ENCODE measurements at places on chromosomes 1 and 21.

GRCh38 chr1:224747578-224747977 is 131.5 kb downstream of the CNIH3 start:
- no peak for DNase-seq

- no peak for DNase-seq
Observed at GRCh38 chr1:84225646-84226045, 75.9 kb upstream of the SAMD13 start.

DNA sequence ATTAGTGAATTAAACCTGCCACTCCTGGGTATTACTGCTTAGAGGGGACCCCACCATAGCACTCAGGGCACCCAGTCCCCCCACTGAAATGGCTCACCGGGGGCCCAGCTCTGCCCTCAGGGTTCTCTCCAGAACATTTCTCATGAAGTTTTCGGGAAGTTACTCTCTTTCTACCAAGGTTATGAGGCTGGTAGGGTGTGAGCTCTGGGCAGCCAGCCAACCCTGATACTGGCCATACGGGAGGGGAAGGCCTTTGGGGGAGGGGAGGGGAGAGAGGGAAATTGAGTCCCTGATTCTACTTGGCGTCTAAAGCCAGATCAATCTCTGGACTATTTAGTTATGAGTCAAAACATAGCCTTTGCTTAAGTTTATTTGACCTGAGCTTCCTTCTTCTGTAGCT is 12.9 kb upstream of the PDE9A start:
- DNase-seq = no peak

- DNase-seq = no peak
Observed at GRCh38 chr1:238487931-238488330, 597.2 kb upstream of the ZP4 start.

DNA sequence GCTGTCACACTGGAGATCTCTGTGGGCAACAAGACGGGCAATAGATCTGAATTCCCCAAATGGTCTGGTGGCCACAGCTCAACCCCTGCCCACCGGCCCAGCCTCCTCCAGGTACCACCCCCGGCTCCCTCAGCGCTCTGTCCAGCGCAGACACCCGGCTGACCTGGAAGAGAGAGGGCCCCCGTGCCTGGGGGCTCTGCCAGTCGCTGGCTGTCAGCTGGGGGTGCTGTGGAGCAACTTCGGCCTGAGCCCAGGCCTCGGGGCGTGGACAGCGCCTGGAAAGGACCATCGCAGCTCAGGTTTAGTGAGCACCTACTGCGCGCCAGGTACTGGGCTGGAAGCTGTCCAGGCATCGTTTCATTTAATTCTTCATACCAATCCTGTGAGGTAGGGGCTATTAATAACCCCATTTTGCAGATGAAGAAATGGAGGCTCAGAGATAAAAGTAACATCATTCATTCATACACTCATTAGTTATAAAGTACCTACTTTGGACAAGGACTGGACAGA is 51.0 kb downstream of the AHDC1 start:
- no peak for DNase-seq

DNA sequence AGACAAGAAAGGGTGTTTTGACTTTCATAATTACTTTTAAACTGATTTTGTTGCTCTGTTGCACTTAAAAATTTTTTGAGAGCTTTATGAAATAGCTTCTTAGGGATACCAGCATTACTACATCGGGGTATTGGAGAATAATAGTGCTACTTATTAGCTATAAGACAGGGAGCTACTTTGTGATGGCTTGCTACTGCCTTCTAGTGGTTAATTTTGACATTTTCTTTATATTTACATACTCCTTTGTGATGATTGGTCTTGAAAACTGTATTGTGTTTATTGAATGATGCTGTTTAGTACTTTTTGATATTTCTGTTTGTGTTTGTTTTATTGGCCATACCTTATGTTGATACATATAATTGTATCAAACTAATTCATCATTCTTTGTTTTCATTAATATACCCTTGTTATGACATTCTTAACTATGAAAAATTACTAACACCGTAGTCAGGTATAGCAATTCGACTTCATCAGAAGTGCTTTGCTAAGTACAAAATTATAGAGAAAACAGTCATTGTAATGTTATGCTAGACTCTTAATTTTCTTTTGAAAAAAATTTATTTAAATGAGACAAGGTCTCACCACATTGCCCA is 85.5 kb downstream of the CLIC4 start:
- DNase-seq = peak; percentile 45
